Inflammatory macrophage (primary cell): ENCODE measurements at places on chromosomes 1 and 21.
A peak's percentile ranks its signal among the peaks of the same experiment; 100 is the strongest.

- no peak for DNase-seq
Observed at GRCh38 chr1:113226148-113226547, 153.2 kb downstream of the LRIG2 start.

GRCh38 chr21:16424331-16424751 lies 694.6 kb downstream of the USP25 start:
- DNase-seq: no peak

DNA sequence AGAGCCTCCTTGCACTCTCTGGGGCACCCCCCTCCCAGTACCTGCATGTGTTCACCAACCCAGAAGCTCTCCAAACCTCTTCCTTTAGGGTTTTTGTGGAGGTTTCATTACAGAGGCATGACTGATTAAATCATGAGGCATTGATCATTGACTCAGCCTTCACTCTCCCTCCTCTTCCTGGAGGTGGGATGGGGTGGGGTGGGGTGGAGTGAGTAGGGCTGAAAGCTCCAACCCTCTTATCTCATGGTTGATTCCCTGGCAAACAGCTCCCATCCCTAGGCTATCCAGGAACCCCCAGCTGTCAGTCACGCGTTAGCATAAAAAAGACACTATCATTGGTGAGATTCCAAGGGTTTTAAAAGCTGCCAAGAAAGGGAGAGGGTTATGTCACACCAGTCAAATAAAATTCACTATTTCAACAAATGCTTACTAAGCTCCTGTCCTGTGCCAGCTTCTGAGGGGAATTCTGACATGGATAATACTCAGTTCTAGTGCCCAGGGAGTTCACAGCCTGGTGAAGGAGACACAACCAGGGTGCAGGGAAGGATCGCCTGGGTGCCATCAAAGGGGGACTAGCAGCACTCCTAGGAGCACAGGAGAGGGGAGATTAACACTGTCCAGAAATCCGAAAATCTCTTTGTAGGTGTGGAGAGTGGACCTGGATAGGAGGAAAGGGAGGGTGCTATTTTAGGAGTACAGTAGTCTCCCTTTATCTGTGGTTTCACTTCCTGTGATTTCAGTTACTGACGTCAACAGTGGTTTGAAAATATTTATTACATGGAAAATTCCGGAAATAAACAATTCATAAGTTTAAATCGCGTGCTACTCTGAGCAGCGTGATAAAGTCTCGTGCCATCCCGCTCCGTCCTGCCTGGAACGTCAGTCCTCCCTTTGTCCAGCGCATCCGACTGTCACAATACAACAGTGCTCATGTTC lies 6.8 kb upstream of the IL24 start:
- peak; percentile 57 for DNase-seq

- no peak for DNase-seq
Observed at GRCh38 chr1:168092566-168093355, 44.0 kb downstream of the GPR161 start.

GRCh38 chr1:94024104-94024792 lies 96.7 kb downstream of the ABCA4 start:
- DNase-seq: no peak

DNA sequence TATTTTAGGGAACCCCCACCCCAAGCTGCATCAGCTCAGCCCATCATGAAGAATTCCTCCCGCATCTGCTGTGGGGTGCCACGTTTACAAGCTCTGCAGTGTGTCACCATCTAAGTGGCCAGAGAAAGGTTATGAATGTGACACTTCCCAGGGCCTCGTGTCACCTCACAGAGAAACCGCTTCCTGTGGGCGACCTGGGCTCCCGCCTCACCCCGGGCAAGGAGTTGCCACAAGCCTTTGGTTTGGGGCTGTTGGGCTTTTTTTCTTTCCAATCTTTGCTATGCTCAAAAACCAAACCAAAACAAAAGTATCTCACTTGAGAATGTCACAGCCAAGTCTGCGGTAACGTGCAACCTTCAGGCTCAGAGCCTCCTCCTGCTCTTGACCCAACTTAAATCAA lies 82.1 kb upstream of the ARHGEF16 start:
- no peak for DNase-seq

- DNase-seq: peak; percentile 36
Observed at GRCh38 chr1:41495210-41495948, 10.9 kb upstream of the EDN2 start.
